ENCODE measurements at places on chromosomes 16 and 17.
A peak's percentile ranks its signal among the peaks of the same experiment; 100 is the strongest.

- DNase-seq = peak; percentile 76
Measured at GRCh38 chr17:65750631-65751115, 189.2 kb upstream of the AXIN2 start.

DNA sequence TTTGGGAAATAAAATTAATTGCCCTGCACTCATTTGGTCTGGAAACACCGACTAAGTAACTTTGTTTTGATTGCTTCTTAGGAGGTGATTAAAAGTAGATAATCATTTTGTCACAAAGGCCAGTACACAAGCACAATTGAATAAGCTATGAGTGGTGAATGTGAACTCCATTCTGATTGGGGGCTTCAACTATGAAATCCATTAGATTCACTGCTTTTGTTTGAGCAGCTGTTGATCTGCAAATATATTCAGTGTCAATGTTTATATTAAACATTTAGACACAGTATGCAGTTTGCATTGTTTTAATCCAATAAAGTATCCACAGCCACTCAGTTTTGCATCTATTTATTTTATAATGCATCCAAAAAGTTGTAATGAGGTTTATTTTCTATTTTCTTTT, 817.5 kb downstream of the CDH11 start:
- DNase-seq = no peak

DNA sequence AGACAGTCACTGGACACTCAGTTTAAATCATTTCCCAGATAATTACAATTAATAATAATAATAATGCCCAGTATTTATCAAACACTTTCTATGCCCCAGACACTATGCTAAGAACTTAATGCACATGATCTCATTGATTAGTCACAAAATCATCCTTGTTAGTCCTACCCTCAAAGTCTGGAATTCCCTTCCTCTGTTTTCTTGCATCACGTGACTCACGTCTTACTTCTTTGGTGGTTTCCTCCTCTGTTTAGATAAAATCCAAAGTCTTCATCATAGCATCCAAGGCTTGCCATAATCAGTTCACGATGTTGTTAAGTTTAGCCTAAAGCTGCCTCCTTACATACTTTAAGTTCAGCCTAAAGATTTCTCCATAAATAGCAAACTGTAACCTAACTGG, 471.9 kb downstream of the PMP22 start:
- DNase-seq = no peak

DNA sequence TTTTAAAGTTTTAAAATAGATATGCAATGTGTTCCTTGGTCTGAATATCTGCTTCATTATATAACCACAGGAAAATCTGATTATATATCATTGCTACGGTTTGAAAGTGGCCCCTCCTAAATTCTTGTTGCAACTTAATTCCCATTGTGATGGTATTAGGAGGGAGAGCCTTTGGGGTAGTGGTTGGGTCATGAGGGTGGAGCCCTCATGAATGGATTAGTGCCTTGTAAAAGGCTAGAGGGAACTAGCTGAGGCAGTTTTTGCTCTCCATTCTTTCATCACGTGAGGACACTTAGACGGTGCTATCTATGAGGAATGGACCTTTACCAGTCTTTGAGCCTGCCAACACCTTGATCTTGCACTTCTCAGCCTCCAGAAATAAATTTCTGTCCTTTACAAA, 7.6 kb downstream of the ABCA6 start:
- no peak for DNase-seq

DNA sequence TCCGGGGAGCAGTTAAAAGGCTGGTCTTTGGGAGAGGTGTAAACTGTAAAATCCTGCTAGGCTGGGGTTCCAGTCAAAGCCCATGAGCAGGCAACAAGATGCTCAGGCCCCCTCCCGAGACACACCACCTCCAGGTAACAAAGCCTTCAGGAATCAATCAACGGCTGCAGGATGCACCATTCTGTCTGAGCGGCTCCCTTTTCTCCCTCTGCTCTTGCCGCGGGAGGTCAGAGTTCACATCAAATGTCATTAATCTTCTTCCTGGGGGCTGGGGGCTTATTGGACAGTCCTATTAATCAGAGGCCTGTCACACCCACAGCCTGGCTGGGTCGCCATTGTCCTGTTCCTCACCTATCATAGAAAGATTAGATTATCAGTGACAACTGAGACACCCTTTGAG, 11.9 kb upstream of the CCDC182 start:
- DNase-seq = no peak

DNA sequence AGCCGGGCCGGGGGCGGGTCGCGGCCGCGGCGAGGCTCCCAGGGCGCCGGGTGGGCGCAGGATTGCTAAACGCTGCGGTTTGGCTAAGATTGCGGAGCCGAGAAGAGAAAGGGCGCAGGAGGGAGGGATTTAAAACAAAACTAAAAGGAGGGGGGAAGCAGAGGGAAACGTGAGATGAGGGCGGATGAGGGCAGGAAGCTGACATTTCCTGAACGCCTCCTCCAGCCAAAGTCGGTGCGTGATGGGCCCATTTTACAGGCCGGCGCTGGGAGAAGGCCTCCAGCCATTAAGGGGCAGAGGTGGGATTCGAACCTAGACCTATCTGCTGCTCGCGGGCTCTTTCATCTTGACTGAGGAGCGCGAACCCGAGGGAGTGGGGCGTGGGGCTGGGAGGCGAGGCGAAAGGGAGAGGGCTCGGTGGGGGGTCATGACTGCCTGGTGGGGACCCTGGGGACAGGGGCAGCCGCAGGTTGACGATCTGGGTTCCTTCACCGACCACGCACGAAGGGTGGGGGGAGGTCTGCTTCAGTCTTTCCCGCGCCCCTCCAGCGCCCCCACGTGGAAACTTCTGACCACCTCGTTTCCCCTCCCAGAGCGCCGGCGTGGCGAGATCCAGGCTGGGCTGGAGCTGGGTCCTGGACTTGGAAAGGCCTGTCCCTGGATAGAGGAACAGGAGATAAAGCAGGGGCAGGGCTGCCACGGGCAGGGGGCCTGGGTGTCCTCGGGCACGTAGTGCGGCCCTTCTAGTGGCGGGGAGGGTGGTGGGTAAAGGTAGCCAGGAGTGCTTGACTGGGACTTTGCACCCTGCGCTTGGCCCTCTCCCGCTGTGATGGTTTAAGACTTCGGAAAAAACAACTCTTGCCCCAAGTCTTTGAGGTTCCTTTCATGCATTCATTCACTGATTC, 3.8 kb upstream of the TAC4 start:
- DNase-seq = peak; percentile 66
